ENCODE measurements at places on chromosomes 7 and 10. TPM values are rescaled to one million over a fixed set of nuclear protein-coding genes. Genes with fewer than 3 reads are reported as not detected.
A peak's percentile ranks its signal among the peaks of the same experiment; 100 is the strongest.

DNA sequence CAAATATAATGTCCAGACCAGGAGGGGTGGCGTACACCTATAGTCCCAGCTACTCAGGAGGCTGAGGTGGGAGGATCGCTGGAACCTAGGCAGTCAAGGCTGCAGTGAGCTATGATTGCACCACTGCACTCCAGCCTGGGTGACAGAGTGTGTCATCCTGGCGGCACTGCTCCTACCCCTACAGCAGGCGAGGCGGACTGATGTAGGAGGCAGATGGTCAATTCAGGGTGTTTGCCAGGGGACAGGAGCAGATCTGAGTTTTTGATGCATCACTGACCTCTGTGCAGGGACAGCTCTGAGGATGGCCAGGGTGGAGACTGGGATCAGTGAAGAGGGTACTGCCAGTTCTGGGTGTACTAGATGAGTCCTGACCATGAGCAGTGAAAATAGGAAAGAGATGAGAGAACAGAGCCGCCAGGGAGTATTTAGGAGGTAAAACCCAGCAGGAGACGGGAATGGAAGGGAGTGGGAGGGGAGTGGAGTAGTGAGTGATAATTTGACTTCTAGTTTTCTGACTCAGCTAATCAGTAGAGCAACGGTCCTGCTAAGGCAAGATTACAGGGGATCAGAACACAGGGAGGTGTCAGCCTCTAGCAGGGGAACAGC is 75.3 kb downstream of the HIP1 start:
- DNase-seq = no peak
- no peaks in the 10 kb centered on the region for H3K4me1 ChIP-seq
- H3K4me3 ChIP-seq = no peak overlapping the region
- H3K36me3 ChIP-seq = no peaks in the 10 kb centered on the region
- H3K27ac ChIP-seq = no peak overlapping the region

The MEIG1 gene
- total RNA-seq = not detected

The BRAT1 gene
- 41.4 TPM for total RNA-seq

The ANXA8 gene
- total RNA-seq = not detected

The INMT gene
- 0.87 TPM for total RNA-seq

- H3K27me3 ChIP-seq = no peaks in the 10 kb centered on the region
- no peak overlapping the region for H3K27ac ChIP-seq
- no peak for DNase-seq
- no peak overlapping the region for H3K4me3 ChIP-seq
Observed at GRCh38 chr10:7795605-7796004, 7.6 kb downstream of the ATP5F1C start.

The SEC61A2 gene
- 13.4 TPM for total RNA-seq

GRCh38 chr10:99123336-99123735 is 112.3 kb downstream of the HPSE2 start:
- H3K4me1 ChIP-seq = no peaks in the 10 kb centered on the region
- H3K4me3 ChIP-seq = no peak overlapping the region
- H3K27me3 ChIP-seq = no peaks in the 10 kb centered on the region
- H3K36me3 ChIP-seq = no peaks in the 10 kb centered on the region

GRCh38 chr10:28774051-28774995 is 97.0 kb downstream of the BAMBI start:
- no peak overlapping the region for H3K4me3 ChIP-seq
- H3K36me3 ChIP-seq = no peaks in the 10 kb centered on the region
- no peaks in the 10 kb centered on the region for H3K27me3 ChIP-seq
- no peak overlapping the region for H3K27ac ChIP-seq
- no peaks in the 10 kb centered on the region for H3K4me1 ChIP-seq

GRCh38 chr7:22944510-22944909 is 69.4 kb downstream of the HYCC1 start:
- H3K27me3 ChIP-seq = no peaks in the 10 kb centered on the region
- no peak for DNase-seq
- H3K27ac ChIP-seq = no peak overlapping the region
- H3K4me1 ChIP-seq = no peaks in the 10 kb centered on the region

DNA sequence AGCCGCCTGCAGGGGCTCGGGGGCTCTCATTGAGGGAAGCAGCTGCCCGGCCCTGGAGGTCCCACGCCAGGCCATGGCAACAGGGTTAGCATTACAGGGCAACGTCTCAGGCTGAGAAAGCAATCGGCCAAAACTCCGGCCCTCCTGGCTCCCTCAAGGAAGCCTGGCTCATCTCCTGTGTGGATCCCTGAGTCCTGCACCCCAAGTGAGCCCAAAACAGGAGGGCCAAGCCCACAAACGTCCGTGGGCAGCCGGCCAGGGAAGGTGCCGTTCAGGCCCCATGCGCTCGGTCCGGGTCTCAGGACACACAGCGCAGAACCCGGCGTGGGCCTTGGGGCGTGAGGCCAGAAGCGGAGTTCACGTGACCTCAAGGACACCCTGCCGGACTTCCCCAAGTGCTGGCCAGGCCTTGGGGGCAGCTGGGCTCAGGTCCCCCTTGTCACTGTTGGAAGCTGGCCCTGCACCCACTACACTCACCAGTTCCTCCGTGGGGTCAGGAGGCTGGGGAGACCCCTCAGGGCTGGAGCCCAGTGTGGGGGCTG is 8.0 kb upstream of the PWWP2B start:
- no peak for DNase-seq
- H3K27me3 ChIP-seq = no peaks in the 10 kb centered on the region
- no peak overlapping the region for H3K27ac ChIP-seq
- no peak overlapping the region for H3K4me3 ChIP-seq
- no peaks in the 10 kb centered on the region for H3K36me3 ChIP-seq

- no peak for DNase-seq
- no peaks in the 10 kb centered on the region for H3K36me3 ChIP-seq
- no peaks in the 10 kb centered on the region for H3K27me3 ChIP-seq
- no peak overlapping the region for H3K27ac ChIP-seq
Observed at GRCh38 chr10:75083972-75084833, 27.3 kb upstream of the SAMD8 start.

GRCh38 chr10:56142092-56142728 is 218.8 kb downstream of the ZWINT start:
- H3K36me3 ChIP-seq = no peaks in the 10 kb centered on the region
- H3K4me1 ChIP-seq = no peaks in the 10 kb centered on the region
- H3K27ac ChIP-seq = no peak overlapping the region
- H3K4me3 ChIP-seq = no peak overlapping the region
- no peak for DNase-seq
- H3K27me3 ChIP-seq = no peaks in the 10 kb centered on the region

- H3K4me3 ChIP-seq = no peak overlapping the region
- no peaks in the 10 kb centered on the region for H3K27me3 ChIP-seq
- H3K36me3 ChIP-seq = no peaks in the 10 kb centered on the region
- H3K4me1 ChIP-seq = peaks cover 51% of the 10 kb centered on the region
- no peak overlapping the region for H3K27ac ChIP-seq
Observed at GRCh38 chr10:6135039-6135438, 46.2 kb downstream of the RBM17 start.

GRCh38 chr10:75425291-75426079 is 5.9 kb upstream of the LRMDA start:
- no peaks in the 10 kb centered on the region for H3K36me3 ChIP-seq
- H3K27me3 ChIP-seq = no peaks in the 10 kb centered on the region
- no peak overlapping the region for H3K4me3 ChIP-seq
- no peak for DNase-seq

The IKZF1 gene
- 479 TPM for total RNA-seq

DNA sequence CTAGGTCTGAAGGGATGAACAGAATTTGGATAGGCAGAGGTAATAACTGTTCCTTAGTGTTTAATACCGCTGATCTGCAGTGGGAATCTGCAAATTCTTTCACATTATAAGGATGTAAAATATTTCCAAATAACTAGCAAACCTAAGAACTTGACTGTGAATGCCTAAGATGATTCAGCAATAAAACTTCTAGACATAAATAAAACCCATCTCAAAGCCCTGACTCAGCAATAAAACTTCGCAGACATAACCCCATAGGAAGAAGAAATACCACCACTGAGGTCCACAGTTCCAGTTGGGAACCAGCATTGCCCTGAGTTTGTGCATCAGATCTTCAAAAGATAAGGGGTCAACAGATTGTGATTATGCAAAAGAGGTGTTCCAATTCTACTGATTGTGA is 354.2 kb downstream of the GFRA1 start:
- H3K27me3 ChIP-seq = no peaks in the 10 kb centered on the region
- no peaks in the 10 kb centered on the region for H3K36me3 ChIP-seq
- no peak for DNase-seq
- H3K4me3 ChIP-seq = no peak overlapping the region
- no peaks in the 10 kb centered on the region for H3K4me1 ChIP-seq
- no peak overlapping the region for H3K27ac ChIP-seq

The SEMA3D gene
- not detected for total RNA-seq

The EBF3 gene
- total RNA-seq = not detected

The HPSE2 gene
- total RNA-seq = 0.12 TPM

DNA sequence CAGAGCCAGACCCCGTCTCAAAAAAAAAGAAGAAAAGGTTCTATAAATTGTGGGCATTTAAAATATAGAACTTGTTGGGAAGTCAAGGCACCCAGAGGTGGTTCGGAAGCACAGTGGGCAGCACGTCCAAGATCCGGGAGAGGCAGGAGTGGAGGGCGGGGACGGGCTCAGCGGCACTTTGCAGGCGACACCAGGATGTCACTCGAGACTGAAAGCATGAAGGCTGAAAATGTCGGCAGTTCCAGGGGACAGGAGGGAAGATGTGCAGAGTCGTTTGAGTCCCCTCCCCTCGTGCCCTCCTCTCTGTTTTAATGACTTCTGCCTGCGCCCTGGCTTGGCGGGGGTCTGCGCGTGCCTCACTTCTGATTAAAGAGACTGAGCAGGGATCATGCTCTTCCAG is 30.6 kb downstream of the IQCE start:
- no peaks in the 10 kb centered on the region for H3K27me3 ChIP-seq
- no peaks in the 10 kb centered on the region for H3K4me1 ChIP-seq

DNA sequence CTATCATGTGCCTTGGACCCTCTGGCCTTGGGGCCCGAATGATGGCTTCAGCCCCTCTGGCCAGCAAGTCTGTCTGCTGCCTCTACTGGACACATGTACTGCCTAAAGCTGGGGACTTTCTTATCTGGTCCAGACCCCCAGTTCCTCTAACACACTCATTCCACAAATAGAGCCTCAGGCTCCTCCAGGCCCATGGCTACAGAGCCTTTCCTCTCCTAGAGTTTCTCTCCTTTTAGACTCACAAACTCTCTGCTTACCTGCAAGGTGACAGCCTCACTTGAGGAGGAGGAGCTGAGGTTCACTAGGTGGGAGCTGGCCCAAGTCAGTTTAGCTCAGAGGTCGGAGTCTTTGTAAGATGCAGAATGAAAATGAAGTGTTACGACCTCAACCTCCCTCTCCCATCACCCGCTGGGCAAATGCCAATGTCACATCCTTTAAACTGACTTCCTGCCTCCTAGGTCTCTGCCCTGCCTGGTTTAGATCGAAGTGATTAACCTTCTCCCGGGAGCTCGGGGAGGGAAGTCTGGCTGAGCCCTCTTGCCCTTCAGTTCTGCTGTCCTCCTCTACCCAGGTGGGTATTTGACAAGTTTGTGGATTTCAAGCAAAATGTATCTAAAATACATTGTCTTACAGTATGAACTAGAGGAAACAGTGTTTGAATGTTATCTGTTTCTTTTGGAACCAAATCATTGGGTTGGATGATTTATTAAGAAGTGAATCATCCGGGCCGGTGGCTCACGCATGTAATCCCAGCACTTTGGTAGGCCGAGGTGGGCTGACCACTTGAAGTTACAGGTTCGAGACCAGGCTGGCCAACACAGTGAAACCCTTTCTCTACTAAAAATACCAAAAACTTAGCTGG is 71.9 kb upstream of the TNS3 start:
- H3K36me3 ChIP-seq = no peaks in the 10 kb centered on the region
- no peaks in the 10 kb centered on the region for H3K4me1 ChIP-seq

GRCh38 chr10:63266391-63267316 is 133.5 kb downstream of the NRBF2 start:
- peak; percentile 21 for DNase-seq
- H3K4me1 ChIP-seq = peaks cover 42% of the 10 kb centered on the region
- H3K36me3 ChIP-seq = no peaks in the 10 kb centered on the region
- peak overlapping the region; percentile 59 for H3K4me3 ChIP-seq
- H3K27ac ChIP-seq = peak overlapping the region; percentile 94
- no peaks in the 10 kb centered on the region for H3K27me3 ChIP-seq

The PNLIP gene
- total RNA-seq = not detected

- no peaks in the 10 kb centered on the region for H3K27me3 ChIP-seq
- H3K4me3 ChIP-seq = no peak overlapping the region
- H3K4me1 ChIP-seq = no peaks in the 10 kb centered on the region
- no peak overlapping the region for H3K27ac ChIP-seq
- DNase-seq = no peak
- no peaks in the 10 kb centered on the region for H3K36me3 ChIP-seq
Observed at GRCh38 chr7:49770838-49771237, 2.6 kb upstream of the VWC2 start.

DNA sequence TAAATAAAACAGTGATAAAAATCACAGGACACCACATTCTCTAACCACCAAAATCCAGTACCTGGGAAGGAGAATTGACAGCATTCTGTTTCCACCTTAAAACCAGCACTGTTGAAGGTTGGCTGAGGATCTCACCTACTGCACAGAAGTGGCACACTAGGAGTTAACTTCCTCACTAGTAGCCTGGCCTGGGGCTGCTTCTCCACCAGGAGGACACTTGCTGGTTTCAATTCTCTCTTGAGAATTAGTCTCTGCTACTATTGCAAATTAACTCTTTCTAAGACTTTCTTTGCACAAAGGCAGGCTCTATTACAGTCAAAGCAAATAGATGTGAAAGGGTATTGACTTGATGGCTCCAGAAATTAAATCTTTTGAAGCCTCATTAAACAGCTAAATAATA is 2.3 kb upstream of the CTTNBP2 start:
- H3K27ac ChIP-seq = no peak overlapping the region
- H3K4me1 ChIP-seq = no peaks in the 10 kb centered on the region
- DNase-seq = no peak
- H3K27me3 ChIP-seq = peaks cover 5% of the 10 kb centered on the region
- no peaks in the 10 kb centered on the region for H3K36me3 ChIP-seq

DNA sequence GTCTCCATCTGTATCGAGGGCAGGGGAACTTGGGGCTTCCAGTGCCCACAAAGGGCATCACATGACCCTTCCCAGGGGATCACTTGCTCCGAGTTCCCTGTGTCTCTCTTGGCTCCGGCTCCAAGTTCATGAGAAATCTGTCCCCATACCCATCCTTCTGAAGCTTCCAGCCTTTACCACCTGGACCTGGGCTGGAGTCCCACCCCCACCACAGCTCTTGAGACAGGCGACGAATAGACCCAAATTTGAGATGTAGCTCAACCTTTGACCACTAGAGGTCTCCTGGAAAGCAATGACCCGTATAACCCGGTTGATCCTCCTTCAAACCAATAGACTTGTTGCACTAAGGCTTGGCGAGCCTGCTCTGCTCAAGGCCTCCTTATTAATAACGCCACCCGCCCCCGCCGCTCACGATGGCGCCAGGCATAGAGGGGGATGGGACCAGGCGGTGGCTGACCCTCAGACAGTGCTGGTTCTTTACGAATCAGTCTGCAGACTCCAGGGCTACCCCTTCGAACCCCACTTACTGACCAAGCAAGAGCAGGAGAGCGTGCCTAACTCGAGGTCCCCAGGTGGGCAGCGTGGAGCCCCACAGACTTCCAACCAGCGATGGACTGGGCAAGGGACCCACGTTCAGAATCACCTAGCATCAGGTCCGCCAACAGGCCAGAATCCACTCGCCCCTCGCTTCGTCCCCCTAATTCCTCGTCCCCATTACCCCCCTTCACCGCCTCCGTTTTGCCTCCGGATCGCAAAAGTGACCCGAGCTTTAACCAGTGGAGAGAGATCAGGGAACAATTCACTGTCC is 4.4 kb upstream of the ARID5B start:
- H3K4me1 ChIP-seq = peaks cover 31% of the 10 kb centered on the region
- H3K36me3 ChIP-seq = no peaks in the 10 kb centered on the region
- no peak overlapping the region for H3K27ac ChIP-seq
- DNase-seq = peak; percentile 71
- peak overlapping the region; percentile 40 for H3K4me3 ChIP-seq

Measured in CD4-positive, alpha-beta memory T cell (primary cell).